RCC 7860 (cell line): ENCODE measurements at places on chromosomes 12 and 14.

DNA sequence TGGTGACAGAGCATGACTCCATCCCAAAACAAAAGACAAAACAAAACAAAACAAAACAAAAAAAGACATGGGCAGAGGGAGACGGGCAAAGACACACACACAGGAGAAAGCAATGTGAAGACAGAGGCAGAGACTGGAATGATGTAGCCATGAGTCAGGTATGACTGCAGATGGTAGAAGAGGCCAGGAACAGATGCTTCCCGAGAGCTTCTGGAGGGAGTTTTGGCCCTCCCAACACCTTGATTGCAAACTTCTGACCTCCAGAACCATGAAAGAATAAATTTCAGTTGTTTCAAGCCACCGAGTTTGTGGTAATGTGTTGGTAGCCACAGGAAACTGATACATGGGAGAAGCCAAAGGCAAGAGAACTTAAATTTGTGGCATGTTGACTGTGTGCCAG lies 27.1 kb downstream of the VWF start:
- DNase-seq = peak; percentile 59

DNA sequence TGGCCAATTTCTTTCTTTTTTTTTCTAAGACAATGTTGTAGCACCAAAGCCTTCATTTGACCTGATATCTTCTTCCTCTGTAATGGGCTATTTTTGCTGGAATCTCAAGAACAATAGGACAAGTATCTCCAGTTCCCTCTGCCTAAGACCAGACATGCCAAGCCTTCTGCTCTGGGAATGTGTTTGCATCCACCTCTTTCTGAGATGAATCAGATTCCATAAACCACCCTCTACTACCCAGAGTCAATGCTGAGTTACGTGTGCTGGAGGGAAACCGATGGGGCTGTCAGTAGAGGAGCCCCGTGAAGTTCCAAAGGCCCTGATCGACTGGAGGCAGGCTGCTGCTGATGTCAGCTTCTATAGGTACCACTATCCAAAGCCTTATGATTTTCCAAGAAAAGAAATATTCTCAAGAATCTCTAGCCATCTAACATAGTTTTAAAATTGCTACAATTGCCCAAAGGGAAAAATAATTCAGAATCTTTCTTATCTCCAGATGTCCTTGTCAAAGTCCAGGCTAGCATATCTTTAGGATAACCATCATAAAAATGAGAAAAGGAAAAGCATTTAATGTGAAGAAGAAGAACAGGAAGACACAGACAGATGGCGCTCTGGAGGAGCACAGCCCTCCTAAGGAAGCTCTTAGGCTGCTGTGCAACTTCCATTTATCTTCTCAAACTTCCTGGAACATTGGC lies 101.9 kb downstream of the SLC8A3 start:
- peak; percentile 6 for DNase-seq

GRCh38 chr12:5745251-5745888 lies 199.7 kb downstream of the ANO2 start:
- peak; percentile 30 for DNase-seq

- DNase-seq = no peak
These were observed 47.1 kb upstream of the OVCH1 start for GRCh38 chr12:29544428-29545101.

DNA sequence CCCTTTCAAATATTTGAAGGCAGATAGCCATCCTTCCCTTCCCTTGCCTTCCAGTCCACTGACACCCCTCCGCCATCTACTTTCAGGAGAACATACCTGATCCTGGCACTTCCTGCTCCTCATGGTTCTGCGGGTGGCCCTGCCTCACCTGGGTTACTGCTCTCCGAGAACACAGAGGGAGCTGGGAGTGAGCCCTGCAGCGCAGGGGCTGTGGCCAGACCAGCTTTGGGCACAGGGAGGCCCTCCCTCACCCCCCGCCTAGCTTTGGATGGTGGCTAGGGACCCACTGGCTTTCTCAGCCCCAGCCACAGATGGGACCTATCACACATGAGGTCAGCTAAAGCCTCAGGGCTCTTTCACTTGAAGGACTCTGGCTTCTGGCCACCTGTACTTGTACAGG lies 12.4 kb downstream of the IQSEC3 start:
- no peak for DNase-seq
